ENCODE measurements at places on chromosomes 12 and 14. TPM values are rescaled to one million over a fixed set of nuclear protein-coding genes. Genes with fewer than 3 reads are reported as not detected.

- no peak for DNase-seq
These were observed 61.7 kb downstream of the ITPK1 start for GRCh38 chr14:93054006-93054405.

- no peak for DNase-seq
These were observed 14.2 kb upstream of the TXNRD1 start for GRCh38 chr12:104201238-104202001.

GATC gene
- 28.8 TPM for total RNA-seq

- no peak for DNase-seq
These were observed 12.5 kb downstream of the SYT10 start for GRCh38 chr12:33427071-33427470.

TMEM119 gene
- 1.8 TPM for total RNA-seq
